ENCODE measurements at places on chromosomes 3 and 15. TPM values are rescaled to one million over a fixed set of nuclear protein-coding genes. Genes with fewer than 3 reads are reported as not detected.

DNA sequence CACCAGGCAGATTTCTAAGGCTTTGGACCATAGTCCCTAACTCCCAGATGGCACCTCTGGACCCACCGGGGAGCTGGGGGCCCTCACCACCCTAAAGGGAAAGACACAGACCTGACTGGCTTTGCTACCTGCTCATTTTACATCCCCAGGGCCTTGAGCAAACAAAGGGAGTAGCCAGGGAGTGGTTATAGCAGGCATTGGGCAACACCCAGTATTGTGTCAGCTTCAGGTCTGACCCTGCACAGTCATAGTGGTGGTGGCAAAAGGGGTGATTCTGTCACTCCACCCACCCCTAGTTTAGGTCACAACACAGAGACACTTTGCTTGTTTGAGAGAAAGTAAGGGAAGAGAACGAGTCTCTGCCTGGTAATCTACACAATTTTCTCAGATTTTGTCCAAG, 352.5 kb downstream of the DIPK2A start:
- no peak for DNase-seq

- DNase-seq, result no peak
Measured at GRCh38 chr3:56012721-56013120, 455.5 kb downstream of the ERC2 start.

GRCh38 chr3:182392182-182392937, 400.9 kb upstream of the ATP11B start:
- DNase-seq, result no peak

GRCh38 chr3:40862946-40863345, 336.4 kb upstream of the CTNNB1 start:
- DNase-seq, result no peak

- DNase-seq, result peak; percentile 63
Measured at GRCh38 chr3:140942221-140943104, 827 bp downstream of the SLC25A36 start.

- DNase-seq, result no peak
Measured at GRCh38 chr15:22951381-22952280, 28.5 kb downstream of the CYFIP1 start.

DNA sequence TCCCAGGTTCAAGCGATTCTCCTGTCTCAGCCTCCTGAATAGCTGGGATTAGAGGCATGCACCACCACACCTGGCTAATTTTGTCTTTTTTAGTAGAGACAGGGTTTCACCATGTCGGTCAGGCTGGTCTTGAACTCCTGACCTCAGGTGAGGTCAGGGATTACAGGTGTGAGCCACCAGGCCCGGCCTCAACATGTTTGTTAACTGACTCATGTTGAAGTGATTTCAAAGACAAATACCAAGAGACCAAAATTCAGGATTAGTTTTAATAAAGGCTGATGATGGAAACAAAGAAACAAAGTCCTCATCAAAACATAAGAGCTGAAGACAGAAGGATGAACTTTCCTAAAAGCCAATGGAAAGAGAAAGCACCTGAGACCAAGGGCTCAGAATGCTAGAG, 36.5 kb downstream of the SLC12A6 start:
- DNase-seq, result no peak

GRCh38 chr15:90053685-90054466, 48.4 kb downstream of the IDH2 start:
- DNase-seq, result no peak

DNA sequence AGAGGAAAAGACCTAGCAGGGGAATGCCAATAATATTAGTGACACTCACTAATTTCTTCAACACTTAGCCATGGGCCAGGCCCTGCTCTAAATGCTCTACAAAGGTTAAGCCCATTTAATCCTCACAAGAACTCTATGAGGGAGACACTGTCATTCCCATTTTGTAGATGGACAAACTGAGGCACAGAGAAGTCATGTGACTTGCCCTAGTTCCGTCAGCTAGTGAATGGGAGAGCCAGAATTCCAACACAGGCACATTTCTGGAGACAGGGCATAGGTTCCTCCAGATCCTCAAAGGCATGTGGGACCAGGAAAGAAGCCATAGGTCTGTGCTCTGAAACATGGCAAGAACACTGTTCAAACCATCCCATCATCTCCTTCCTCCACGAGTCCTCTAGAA, 31.5 kb downstream of the LOXL1 start:
- DNase-seq, result no peak

- no peak for DNase-seq
Measured at GRCh38 chr3:187369089-187369447, 883 bp downstream of the RTP4 start.

- DNase-seq, result no peak
Measured at GRCh38 chr15:29542994-29543393, 273.4 kb upstream of the NSMCE3 start.

DNA sequence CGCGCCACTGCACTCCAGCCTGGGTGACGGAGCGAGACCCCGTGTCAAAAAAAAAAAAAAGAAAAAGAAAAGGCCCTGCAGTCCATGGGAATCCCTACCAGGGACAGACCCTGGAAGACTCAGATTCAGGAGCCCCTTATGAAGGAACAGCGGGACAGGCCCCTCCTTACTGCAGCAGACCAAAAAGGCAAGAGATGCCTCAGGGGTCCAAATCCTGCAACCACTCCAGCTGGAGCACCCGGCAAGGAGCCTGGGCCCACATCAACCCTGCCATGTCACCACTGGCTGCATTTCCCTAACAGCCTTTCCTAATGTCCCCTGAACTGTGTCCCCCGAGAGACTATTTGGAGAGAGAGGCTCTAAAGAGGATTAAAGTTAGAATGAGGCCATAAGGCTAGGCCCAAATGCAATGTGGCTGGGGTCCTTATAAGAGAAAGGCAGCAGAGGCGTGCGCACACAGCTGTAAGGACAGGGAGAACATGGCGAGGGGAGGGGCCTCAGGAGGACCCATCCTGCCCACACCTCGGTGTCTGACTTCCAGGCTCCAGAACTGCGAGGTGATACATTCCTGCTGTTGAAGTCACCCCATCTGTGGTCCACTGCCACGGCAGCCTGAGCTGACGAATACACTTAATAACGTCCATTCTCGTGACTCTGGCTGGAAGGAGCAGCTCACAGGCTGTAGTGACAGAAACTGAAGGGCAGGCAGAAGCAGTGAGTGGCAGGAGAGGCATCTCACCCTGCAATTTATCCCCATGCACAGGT, 78.1 kb downstream of the ATP10A start:
- DNase-seq, result no peak

DNA sequence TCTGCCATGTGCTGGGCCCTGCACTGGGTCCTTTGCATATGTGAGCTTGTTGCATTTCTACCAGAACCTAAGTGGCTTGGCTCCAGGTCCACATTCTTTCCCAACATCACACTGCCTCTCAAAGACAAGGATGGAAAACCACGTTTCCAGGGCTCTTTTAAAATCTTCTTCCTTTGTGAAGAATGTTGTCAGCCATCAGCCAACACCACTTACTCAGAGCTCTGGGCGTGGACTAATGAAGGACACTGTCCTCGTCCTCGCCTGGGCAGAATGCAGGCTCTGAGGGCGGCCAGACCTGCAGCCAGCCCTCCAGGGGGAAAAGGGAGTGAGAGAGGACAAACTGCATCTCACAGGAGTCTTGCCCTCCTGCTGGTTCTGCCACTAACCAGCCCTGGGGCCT, 49.7 kb downstream of the MAGEF1 start:
- no peak for DNase-seq

DNA sequence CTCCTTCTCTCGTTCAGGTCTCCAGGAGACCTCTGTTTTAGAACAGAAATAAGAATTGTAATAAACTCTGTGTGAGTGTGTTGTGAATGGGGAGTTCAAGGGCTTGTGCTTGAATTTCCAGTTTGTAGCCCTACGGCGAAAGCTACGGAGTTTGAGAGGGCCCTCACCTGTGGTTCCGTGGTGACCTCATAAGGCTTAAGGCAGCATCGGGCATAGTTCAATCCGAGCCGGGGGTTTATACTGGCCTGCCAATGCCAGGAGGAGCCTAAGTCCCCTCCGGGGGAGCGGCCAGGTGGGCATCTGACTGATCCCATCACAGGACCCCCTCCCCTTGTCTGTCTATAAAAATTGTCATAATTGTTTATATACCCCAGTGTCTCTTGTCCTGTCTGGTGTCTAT, 43.7 kb downstream of the ZBTB11 start:
- no peak for DNase-seq

DNA sequence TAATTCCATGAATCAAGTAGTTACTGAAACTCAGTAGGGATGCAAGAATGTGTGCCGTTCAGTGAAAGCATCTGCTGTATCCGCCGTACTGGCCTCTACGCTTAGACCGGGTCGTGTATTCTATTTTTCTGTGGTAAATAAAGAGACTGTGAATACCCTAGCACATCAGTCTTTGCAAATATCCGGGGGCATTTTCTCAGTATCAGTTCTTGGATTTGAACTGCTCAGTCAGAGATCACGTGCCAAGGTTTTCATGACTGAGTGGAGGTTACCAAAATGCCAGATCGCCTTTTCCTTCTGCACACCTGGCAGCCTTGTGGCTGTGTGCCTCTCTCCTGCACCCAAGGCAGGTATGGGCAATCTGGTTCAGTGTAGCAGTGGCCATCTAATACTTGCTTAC, 377.0 kb downstream of the OCA2 start:
- DNase-seq, result no peak

- DNase-seq, result no peak
Measured at GRCh38 chr3:131899021-131899420, 135.8 kb downstream of the CPNE4 start.

- DNase-seq, result no peak
Measured at GRCh38 chr3:57057351-57057750, 3.1 kb upstream of the SPATA12 start.

DNA sequence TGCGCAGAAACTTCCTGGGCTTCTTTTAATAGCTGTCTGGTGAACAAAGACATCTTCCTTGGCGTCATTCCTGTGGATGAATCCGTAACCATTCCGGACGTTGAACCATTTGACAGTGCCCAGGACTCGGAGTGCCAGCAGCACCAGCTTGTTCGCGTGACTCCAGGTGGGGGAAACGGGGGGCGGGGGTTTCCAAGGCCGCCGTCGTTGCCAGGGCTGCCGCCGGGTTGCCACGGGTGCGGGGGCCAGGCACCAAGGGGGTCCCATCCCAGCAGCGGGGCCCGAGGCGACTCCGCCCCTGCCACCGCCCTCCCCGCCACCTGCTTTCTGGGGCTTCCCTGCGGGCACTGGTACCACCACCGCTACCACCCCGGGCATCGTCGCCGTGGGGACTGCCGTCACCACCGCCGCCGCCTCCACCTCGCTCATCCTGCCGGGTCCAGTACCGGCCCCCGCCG, 22.8 kb downstream of the RGMA start:
- no peak for DNase-seq

DNA sequence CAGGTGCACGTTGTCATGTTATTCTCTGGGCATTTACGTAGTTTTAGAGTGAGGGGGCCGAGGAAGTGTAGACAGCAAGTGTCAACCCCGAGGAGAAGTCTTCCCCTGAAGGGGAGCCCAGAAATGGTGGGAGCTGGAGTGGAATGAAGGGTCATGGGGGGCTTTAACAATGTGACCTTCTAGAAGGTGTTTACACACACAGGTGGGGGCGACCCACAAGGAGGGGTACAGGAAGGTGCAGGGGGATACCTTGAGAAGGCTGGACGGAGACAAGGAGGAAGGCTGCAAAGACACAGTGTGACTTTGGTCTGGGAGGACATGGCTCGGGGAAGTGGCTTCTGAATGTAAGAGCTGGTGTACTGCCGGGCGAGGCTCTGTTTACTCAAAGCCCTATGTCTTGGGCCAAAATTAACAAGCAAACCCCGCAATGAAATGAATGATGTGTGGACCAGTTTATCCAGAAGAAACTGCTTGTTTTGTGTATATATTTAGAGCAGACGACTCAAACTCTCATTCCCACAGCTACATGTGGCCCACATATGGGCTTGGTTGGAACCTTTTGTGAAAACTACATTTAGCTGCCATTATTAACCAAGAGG, 18.7 kb downstream of the TRPM1 start:
- DNase-seq, result no peak

- DNase-seq, result no peak
Measured at GRCh38 chr15:45451265-45451664, 71.3 kb downstream of the SLC30A4 start.

GRCh38 chr15:40845511-40846284, 1.9 kb downstream of the SPINT1 start:
- DNase-seq, result no peak

DNA sequence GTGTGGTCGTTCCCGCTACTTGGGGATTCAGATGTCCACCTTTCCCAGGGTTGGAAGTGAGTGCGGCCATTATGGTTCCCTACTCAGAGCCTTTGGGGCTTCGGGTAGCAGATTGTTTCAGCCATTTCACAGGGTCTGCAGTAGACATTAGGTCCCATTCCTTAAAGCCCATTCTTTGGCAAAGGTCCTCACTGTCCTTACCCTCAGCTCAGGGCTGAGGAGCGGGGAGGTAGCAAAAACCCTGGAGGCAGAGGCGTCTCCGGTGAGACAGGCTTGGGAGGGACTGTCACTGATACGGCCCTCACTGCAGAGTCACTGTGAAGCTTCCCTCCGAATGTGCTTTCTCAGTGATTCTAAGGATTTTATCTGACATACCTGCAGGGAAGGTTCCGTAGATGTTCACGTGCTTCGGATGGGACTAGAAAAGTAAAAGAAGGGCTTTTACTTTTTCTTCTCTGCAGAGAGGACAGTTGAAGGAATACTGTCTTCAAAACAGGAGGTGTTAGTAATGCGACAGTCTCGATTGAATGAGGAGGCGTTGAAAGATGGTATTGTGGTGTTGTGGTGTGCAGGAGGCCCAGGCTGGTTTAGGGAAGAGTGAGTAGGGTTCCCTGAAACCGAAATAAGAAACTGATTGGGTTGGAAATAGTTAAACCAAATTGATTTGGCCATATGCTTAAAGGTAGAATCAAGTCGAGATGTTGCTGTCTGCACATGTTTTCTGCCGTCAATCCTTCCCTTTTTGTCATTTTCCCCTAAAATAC, 630 bp downstream of the ATP6V1A start:
- peak; percentile 51 for DNase-seq

DNA sequence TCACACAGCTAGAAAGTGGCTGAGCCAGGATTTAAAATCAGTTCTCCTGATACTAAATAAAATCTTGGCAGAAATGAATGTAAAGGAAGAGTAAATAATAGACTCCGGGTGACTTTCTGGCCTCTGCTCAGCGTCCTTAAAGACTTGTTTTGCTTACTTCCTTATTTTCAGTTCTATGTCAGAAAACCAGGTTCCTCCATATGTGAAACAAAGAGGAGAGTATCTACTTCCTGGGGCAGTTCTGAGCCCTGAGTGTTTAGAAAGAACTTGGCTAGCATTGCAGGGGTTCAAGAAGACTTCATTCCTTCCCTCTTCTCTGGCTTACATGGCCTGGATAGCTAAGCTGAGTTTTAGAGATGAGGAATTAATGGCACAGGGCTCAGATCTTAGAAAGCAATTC, 222.8 kb upstream of the TLE3 start:
- DNase-seq, result peak; percentile 30

- no peak for DNase-seq
Measured at GRCh38 chr3:32450992-32451659, 51.5 kb downstream of the CMTM6 start.

The CFAP100 gene
- total RNA-seq, result not detected

The FLNB gene
- 670 TPM for total RNA-seq

The FAIM gene
- total RNA-seq, result 9.9 TPM

The PLCH1 gene
- total RNA-seq, result not detected

The GABRB3 gene
- not detected for total RNA-seq

The PLCB2 gene
- 1.5 TPM for total RNA-seq

The CCNL1 gene
- total RNA-seq, result 119 TPM

The SLC28A2 gene
- not detected for total RNA-seq

The PEX5L gene
- not detected for total RNA-seq

The ADAMTS9 gene
- 22.6 TPM for total RNA-seq
